Pons (tissue), 1 donor: ENCODE measurements at places on chromosomes 7 and 10.
A peak's percentile ranks its signal among the peaks of the same experiment; 100 is the strongest.

DNA sequence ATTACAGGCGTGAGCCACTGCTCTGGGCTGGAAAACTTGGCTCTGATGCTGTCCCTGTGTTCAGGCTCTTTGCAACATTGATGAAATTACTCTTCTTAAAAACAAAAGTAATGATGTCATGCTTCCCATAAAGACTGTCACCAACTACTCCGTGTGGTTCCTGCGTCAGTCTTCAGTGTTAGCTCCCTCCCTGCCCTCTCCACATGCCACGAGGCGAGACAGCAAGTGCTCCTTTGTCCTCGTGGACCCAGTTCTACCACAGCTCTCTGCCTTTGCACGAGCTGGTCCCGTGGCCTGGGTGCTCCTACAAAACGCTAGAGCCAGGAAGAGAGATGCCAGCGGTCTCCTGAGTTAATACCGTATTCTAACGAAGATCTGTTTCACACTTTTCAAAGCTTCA is 194.5 kb downstream of the SDK1 start:
- no peak for DNase-seq

GRCh38 chr7:17493446-17493845 is 195.0 kb downstream of the AHR start:
- no peak for DNase-seq

GRCh38 chr10:94010886-94011285 is 17.2 kb downstream of the PLCE1 start:
- DNase-seq, result no peak

DNA sequence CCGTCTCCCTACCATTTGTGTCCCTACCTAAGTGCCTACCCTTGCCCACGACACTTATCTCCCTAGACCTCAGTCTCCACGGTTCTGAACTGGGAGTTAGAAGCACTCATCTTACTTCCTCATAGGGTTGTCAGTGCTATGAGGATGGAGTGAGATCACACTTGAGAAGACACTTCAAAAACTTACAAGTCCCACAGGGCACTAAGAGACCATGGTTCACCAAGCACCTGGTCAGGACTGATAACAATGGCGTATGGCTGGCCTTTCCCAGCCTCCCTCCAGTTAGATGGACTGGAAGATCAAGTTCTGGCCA is 43.2 kb downstream of the KCNMA1 start:
- peak; percentile 40 for DNase-seq

DNA sequence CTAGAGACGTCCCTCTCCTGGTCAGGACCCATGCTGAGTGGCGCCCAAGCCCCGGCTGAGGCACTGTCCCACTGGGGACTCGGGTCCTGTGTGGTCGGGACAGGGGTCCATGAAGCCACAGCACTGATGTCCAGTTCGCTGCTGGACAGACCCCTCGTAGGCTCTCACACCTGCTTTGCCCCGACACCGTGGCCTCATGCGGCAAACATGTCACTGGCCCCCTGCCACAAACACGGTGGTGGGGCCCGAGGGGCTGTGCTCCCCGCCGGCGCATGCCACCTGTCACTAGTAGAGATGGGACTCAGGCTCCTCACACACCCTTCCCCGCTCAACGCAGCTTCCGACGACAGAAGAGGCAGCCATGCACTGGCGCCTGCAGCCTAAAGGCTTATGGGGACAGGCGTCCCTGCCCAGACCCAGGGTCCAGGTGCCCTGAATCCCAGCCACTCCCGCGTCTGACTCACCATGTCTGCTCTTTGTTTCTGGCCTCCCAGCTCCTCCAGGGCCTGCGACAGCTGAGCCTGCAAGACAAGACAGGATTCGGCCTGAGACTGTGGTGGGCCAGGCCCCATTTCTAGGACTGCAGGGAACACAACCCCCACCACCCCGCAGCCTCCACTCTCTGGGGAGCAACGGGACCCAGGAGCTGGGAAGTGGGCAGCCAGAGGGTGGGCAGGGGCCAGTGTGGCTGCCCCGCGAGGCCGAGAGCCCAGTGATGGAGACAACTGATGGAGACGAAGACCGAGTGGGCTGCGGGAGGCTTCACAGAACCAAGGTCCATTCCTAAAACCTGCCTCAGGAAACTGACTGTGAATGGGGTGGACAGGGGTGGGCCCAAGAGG is 230.9 kb downstream of the MAD1L1 start:
- no peak for DNase-seq

DNA sequence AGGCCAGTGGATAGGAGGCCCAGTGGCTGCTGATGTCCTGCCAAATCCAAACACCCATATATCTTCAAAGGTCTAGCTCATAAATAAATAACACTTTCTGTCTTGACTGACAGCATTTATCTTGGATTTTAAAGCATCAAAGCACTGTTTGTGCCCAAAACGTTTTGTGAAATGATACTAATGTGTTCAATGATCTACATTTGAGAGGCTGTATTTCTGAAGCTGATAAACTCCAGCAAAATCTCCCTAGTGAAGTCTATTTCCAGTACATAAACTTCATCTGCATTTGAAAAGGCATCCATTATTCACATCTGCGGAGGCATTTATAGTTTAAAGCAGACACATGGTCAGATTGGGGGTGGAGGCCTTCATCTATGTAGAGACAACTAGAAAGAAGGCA is 276.3 kb downstream of the HPSE2 start:
- no peak for DNase-seq

DNA sequence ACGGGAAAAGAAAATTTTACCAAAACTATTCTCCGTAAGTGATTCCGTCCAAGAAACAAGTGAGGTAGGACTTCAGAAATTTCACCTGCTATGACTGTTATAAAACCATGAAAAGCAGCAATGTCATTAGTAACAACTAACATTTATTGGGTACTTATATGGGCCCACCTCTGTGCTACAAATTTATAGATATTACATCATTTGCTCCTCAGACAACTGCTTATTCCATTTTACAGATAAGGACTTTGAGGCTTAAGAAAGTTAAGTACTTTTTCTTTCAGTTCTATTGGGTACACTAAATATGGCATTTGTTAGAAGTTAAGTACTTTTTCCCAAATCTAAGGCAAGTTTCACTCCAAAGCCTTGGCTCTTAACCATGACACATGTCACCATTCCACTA is 36.3 kb downstream of the HACD1 start:
- no peak for DNase-seq

DNA sequence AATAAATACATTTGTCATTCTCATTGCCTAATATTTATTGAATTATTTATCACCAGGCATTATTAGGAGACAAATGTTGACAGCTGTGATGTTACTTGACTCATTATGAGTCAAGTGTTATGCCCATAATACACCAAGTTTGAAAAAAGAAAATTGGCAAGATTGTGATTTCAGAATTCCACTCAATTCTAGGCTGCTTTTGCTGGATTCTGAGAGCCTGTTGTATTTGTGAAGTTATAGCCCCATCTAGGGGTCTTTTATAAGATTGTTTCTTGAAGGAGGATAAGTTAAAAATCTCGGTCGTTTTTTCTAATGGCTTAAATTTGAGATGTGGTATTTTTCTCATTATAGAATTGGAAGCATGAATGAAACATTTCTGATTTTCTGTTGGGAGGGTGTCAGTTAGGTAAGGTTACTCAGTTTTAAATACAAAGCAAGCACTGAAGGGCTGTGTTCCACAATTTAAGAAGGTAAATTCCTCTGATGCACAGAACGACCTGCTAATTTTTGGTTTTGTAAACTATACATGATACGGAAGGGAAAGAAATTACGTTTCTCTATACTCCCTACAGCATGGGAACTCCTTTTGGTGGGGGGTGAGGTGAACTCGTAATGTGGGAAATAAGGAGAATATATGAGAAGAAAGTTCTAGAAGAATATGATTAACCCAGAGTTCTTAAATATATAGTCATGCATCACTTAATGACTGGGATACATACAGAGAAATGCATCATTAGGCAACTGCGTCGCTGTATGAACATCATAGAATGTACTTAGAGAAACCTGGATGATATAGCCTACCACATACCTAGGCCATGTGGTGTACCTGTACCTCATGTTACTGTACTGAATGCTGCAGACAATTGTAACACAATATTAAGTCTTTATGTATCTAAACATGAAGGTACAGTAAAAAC is 2.6 kb downstream of the STK31 start:
- DNase-seq, result peak; percentile 83

- DNase-seq, result no peak
These were observed 62.5 kb downstream of the INSYN2A start for GRCh38 chr10:127133672-127134500.

GRCh38 chr7:27162561-27163287 is 2.6 kb downstream of the HOXA9 start:
- DNase-seq, result no peak

- DNase-seq, result peak; percentile 36
These were observed 350.1 kb downstream of the RNLS start for GRCh38 chr10:88232983-88233543.

GRCh38 chr10:84238909-84239308 is 2.4 kb downstream of the LRIT1 start:
- DNase-seq, result no peak

- no peak for DNase-seq
These were observed 46.6 kb downstream of the HERPUD2 start for GRCh38 chr7:35648367-35648766.

- no peak for DNase-seq
These were observed at the start of gene DLG5 for GRCh38 chr10:77926566-77927401. Gene DLG5 (minus strand): TSS chr10:77926755. CDS start chr10:77926520, 235 bp downstream.

- no peak for DNase-seq
These were observed 199.3 kb downstream of the SNX10 start for GRCh38 chr7:26490640-26491624.

DNA sequence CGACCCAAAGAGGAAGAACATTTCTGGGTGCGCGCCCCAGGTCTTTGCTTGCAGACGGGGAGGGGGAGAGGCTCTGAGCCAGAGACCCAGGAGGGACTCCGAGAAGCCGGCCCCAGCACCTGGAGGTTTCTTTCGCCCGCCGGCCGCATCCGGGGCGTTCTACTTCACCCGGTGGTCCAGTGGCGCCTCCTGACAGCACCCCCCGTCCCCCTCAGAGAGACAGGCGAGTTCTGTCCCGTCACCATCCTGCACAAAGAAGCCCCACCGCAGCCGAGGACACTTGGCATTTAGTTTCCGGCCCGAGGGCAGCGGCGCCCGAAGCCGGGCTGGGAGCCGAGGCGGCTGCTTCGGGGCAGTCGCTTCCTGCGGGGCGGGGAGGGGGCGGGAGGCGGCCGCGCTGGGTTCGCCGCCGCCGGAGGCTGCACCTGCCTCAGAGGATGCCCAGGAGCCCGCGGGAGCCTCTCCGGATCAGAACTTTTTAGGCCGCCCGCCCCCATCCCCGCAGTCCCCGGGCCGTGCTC is at the start of gene TMEM178B:
TMEM178B (plus strand) TSS at position 424 of the 521 bp plus-strand sequence.
- no peak for DNase-seq

DNA sequence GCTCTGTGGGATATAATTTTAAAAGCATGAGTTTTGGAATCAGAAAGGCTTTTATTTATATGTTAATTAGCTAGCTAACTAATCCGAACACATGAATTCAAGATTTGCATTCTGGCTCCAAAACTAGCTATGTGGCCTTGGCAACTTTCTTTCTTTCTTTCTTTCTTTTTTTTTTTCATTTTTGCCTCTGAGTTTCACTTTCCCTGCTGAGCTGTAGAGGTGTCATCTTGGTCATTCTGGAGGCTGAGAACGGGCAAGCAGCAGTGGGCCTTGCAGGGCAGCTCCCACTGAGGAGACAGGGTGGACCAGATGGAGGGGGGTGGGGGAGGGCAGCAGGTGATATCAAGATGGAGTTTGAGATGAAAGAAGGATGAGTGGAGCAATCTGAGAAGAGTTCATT is 24.8 kb upstream of the SFMBT2 start:
- no peak for DNase-seq

DNA sequence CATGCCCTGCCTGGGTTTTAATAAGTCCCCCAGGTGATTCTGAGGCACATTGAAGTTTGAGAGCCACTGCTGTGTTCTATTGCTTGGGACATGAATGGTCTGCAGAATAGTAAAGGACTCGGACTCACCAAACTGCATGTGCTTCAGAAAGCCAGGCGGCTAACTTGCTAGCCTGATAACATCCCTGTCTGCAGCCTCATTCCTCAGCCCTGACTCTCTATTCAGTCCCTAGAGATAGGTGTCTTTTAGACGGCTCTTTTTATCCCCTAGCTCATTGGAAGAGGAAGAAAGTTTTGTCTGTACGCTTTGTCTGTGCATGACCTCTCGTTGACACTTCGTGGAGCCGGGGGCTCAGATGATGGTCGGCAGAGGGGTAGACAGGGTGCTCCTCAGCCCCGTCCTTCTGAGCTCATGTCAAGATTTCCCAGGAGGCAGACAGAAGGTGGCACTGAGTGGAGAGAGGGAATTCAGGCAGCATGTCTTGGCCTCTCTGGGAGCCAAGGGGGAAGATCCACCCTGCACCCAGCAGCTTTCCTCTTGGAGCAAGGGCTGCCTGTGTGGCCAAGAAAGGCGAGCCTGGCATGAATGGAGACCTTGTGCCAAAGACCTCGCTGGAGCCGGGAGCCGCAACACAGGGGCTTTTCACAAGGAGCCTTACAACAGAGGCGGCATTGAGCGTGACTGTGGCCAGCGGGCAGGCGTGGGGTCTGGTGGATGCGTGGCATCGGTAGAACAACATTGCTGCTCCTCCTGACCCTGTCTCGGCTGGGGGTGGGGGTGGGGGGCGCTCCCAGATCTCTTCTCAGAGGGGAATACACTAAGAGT is 51.1 kb upstream of the PODXL start:
- DNase-seq, result peak; percentile 88
